A549 (cell line): ENCODE measurements at places on chromosomes 1 and 21.
A peak's percentile ranks its signal among the peaks of the same experiment; 100 is the strongest.

DNA sequence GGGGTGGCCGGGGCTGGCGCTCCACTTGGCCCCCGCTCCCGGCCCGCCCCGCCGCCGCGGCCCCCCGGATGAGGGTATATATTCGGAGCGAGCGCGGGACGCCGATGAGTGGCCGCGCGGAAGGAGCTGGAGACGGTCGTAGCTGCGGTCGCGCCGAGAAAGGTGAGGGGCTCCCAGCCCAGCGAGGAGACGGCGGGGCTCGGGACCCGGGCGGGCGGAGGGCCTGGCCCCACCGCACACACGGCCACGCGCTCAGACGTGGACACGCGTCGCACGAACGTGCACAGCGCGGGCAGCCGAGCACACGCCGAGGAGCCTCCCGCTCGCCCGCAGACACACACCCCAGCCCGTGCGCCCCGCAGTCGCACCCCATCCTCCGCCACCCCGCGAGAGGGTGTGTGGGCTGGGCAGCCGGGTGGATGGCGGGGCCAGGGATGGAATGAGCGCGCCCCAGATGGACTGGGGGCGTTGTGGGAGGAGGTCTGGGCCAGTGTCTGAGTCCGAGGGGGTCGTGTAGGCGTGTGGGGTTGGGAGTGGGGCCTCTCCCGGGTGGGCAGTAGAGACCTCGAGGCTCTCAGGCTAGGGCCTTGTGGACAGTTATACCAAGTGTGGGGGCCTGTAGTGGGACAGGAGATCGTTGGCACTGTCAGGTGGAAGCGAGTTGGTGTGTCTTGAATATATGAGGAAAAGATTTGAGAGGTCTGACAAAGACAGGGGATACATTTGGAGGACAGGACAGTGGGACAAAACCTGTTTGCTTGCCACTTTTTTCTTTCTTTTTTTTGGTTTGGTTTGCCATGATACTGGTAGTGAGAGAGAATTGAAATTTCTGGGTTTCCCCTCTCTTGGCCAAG is at the start of gene UAP1:
UAP1 (plus strand) TSS at position 107 of the 854 bp plus-strand sequence. CDS start 4,347 bp downstream, outside the sequence.
- DNase-seq: no peak

DNA sequence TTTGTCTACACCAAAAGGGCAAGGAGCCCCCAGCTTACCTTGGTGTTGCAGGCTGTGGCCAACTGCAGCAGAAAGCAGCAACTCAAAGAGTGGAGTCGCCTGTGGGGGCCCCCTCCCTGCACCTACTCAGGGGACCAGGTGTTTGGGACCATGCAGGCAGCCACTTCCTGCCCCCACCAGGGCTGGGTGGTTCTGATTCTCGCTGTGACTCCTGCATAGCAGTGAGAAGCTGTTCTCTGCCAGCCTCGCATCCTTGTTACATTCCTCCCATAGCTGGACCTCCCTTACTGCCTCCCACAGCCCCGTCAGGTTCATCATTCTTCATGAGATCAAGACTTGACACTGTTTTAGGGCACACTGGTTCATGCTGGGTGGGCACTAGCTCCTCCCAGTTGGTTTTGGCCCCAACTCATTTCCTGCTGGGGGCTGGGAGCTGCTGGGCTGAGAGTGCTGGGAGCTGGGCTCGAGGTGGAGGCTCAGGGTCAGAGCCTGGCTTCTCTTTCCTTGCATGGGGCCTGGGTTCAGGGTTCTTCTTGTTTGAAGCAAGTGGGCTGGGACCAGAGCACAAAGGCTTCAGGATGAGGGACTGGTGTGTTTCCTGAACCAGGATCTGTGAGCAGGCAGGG is 146.9 kb upstream of the C1orf174 start:
- no peak for DNase-seq

GRCh38 chr1:202151045-202151444 is 6.5 kb upstream of the ARL8A start:
- DNase-seq: no peak

DNA sequence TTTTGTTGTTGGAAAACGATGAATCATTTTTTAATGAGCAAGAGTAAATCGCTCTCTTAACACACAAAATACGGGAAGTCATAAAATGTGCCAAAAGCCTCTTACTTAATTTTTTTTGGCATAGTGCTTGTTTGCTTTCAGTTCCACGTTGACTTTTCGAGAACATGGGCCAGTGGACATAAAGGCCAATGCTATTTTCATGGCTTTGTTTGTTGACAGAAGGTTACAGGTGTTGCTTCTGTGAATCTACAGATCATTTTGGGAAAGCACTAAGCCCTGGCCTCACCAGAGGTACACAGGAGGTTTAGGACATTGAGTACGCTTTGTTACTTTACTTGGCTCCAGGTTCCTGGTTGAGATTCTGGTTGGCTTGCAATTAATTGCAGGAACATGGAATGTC is 199.4 kb upstream of the HMCN1 start:
- no peak for DNase-seq

- DNase-seq: no peak
Measured at GRCh38 chr1:226637147-226637935, 88.8 kb downstream of the STUM start.

GRCh38 chr1:43065616-43066399 is 106.3 kb downstream of the EBNA1BP2 start:
- DNase-seq: no peak

- DNase-seq: no peak
Measured at GRCh38 chr1:36134031-36134430, 9.0 kb upstream of the COL8A2 start.

GRCh38 chr1:224554620-224555259 is 61.4 kb upstream of the CNIH3 start:
- DNase-seq: no peak

GRCh38 chr1:172447641-172448040 is 3.8 kb upstream of the PIGC start:
- DNase-seq: no peak

DNA sequence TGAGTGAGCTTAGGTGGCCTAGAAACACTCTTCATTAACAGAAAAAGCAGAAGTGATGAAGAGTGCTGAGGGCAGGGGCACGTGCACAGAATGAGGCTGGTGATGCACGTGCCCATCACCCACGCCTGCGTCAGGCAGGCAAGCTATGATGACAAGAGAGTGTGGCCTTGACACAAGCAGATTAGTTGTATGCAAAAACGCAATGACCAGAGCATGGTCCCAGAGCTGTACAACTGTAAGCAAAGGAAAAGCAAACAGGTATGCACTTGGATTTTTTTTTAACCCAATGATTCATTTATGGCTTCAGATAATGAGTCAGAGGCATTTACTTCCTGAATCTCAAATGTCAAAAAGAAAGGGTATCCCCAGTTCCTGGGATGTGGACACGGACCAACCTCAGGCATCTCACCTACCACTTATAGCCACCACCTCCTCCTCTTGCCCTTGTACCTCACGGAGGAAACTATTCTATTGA is 9.1 kb upstream of the TMEM61 start:
- DNase-seq: peak; percentile 39

DNA sequence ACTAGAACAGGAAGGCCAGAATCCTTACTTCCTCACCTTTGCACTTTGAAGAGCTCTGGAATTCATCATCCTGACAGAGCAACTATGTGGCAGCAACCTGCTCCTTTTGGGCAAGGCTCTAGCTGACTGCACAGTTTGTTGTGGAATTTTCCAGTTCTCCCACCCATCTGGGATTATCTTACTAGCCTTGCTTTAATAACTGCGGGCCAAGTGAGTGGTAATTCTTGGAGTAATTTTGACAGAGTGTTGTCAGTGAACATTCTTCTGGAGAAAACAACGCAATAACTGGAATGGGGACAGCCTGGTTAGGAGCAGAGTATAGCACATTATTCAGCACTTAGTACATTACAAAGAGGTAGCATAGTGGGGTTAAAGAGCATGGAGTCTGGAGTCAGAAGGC is 75.3 kb downstream of the NTMT2 start:
- no peak for DNase-seq

DNA sequence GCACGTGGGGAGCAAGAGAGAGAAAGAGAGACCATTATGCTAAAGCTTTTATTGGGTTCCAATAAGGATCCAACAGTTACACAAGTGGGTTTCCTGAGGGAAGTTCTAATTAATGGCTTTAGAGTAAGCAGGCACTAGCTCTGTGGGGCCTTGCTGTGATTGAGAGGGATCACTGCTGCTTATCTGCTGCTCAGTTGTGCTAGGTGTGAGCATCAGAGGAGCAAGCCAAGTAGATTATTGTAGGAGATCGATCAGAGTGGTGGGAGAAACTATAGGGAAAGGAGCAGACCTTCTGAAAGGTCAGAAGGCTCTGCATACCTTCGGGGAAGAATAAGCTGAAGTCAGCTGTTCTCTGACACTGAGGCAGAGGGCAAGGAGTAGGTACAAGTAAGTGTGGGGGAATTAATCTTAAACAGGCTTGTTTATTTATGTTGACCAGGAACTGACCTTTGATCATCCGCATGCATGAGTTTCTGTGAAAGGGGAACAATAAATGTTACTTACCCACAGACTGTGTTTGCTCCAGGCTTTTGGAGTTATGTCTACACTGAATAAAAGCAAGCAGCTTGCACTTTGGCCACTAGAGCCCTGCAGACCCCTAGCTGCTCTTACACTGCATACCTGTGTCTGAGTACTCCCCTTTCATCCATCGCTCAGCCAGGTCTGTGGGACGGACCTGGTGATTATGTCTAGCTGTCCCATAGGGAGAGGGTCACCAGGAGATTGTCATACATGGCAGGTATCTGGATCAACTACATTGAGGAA is 89.7 kb downstream of the TNNI3K start:
- no peak for DNase-seq

DNA sequence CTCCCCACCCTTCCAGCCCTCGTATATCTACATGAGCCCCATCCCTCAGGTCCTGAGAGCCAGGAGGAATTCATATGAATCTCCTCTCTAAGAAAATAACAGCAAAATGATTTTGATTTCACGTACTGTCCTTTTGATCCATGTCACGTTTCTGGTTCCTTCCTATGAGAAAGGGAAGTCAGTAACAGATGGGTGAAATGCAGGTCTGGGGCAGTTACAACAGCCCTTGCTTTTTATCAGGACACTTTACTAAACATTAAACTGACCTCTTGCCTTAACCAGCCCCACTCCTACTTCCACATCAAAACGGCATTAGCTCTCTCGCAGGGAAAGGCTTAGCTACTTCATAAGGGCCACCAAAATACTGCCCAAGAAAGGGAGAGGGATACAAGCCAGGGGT is 59.0 kb downstream of the SPATA46 start:
- DNase-seq: no peak

- DNase-seq: no peak
Measured at GRCh38 chr1:204462229-204462561, 32.4 kb downstream of the PIK3C2B start.

- no peak for DNase-seq
Measured at GRCh38 chr1:2629627-2630497, 3.0 kb downstream of the MMEL1 start.

- DNase-seq: no peak
Measured at GRCh38 chr21:35510957-35511695, 462.0 kb upstream of the RUNX1 start.

DNA sequence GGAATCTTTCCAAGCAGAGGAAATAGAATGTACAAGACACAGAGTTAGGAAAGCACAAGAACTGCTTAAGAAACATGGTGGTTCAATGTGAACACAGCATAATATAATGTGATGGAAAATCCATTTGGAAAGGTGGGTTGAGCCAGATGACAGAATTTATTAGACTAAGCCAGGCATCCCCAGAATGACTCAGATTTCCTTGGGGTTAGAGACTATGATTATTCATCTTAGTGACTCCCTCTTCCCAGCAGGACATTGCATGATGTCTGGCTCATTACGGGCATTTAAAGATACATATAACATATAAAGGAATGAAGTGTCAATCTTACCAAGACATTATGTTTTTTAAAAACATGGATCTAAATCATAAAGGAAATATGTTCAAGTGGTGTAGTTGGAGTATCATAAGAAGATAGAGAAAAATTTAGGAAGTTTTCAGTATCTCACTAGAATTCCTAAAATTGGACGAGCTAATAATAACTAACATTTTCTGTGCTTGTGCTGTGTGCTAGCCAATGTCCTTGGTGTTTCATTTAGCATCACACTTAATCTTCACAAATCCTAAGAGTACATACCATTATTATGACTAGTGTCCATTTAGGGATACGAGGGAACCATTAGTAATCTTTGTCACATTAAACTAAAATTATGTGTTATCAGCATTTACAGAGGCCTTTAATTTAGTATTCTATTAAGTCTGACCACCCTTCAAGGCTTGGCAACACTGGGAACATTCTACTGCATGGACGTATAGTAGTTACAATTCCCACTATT is 41.0 kb upstream of the ST6GALNAC5 start:
- no peak for DNase-seq

DNA sequence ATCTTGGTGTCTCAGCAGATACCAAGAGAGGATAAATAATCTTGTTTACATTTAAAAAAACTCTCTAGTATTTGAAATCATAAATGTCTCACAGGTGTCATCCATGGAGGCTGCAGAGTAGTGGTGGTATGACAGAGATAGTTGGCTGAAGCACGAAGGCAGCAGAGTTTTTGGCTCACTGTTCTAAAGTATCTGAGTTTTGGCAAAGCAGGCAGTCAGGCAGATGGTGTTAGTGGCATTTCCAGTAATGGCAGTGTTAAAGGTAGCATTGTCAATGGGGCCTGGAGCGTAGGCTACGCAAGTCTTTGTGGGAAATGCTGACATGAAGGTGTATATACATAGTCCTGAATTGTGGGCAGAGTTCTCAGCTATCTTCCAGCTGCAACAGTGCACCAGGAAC is 68.5 kb upstream of the HSD17B7 start:
- DNase-seq: no peak

DNA sequence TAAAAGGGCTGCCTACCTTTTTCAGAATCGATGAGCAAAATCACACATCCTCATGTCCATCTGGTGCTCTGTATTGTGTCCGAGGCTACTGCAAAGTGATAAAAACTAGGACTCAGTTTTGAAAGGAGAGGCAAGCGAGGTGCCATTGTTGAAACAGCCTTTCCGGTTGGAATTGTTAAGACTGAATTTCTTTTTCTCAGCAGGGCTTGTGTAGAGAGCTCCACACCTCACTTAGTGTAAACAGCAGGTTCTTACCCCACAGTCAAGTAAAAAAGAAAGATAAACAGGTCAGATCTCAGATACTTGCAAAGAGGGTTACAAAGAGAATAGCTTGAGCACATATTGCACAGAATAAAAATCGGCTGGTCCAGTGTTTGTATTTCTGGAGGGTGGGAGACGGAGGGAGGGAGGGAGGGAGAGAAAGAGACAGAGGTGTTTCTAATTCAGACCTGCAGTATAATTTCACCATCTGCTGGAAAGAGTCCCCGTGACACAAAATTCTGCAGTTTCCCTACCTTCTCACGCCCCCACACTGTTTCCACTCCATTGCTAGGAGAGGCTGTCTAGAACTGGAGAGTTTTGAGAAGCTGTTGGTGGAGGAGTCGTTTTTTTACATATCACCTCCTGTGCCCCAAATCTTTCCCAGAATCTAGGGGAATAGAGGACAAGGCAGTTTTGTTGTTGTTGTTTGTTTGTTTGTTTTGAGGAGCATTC is 82.5 kb downstream of the EDEM3 start:
- DNase-seq: no peak

DNA sequence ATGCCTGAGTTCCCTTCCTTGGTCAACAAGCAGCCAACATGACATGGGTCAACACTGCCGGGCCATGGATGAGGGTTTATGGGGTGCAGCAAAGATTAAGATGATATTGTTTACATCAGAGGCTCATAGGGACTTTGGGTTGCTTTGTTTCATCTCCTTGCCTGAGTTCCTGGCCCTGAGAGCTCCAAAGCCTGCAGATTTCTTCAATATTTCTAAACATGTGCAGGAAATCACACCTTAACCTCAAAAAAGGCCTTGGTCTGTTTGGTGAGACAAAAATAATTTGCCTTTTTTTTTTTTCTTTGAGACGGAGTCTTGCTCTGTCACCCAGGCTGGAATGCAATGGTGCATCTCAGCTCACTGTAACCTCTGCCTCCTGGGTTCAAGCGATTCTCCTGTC is 876 bp downstream of the SLAMF8 start:
- no peak for DNase-seq
